Naive thymus-derived CD8-positive, alpha-beta T cell (primary cell): ENCODE measurements at places on chromosomes 1 and 21.

- no peak for DNase-seq
Measured at GRCh38 chr1:17348593-17349234, 23.3 kb upstream of the PADI6 start.

DNA sequence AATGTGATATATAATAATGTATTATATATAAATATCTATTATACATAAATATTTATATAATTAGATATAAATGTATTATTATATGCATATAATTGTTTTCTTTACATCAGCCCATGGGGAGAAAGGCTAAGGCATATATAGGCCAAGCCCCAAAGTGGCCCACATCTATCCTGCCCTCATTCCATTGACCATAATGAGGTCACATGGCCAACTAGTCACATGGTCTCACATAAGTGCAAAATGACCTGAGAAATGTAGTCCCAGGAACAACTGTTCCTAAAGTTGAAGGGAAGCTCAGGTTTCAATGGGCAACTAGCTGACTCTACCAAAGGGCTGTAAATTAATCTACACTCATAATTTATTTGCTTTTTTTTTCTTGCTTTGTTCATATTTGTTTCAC lies 14.5 kb upstream of the CCDC185 start:
- DNase-seq, result no peak

DNA sequence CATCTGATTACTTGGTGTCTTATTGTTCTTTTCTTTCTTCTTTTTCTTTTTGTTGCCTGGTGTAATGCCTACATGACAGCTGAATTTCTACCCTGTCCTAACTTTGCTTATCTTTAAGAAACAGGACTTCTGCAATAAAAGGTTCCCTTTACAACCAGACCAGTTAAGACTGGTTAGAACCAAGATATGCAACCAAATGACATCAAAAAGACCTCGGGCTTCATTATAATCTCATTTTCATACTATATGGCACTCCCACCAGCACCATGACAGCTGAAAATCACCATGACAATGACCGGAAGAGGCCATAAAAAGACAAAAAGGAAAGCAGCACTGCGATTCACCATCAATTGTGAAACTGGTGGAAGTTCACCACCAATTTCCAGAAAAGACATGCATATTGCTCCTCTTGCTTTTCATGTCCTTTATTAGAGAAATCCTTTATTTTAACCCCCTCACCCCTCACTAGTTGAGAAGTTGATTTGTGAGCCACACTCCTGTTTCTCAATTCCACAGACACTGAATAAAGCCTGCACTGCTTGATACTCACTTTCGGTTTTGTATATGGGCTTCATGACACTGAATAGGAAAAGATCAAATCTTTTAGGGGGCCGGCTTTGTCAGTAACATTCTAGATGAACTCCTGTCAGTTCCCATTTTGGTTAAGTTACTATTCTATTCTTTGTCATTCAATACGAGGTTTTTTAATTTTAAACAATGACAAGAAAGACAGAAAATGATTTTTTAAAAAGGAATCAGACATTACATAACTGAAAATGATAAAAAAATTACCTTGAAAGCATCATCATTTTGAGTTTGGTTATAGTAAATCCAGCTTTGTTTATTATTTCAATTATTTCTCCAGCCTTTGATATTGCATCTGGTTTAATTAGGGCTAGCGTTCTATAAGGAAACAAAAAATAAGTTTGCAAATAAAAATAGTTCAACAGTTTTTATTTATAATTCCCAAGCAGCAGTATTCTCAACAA lies 58.1 kb downstream of the NME7 start:
- DNase-seq, result no peak

- no peak for DNase-seq
Measured at GRCh38 chr1:36471830-36472641, 7.9 kb upstream of the MRPS15 start.

DNA sequence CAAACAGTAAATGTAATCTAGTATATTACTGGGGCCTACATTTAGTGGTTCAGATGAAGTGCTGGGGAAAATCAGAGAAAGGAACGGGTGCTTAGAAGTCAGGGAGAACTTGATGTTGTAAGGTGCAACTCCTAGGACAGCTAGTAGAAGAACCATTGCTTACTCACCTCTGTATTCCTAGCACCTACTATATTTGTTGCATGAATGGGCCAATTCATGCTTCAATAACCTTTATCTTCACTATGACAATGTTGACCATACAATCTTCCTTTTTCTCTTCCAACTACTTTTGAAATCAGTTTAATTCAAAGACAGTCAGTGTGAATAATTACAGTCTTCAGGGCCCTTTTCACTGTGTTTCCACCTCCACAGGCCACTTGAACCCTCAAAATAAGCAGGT lies 125.0 kb upstream of the DMRTA2 start:
- DNase-seq, result no peak

GRCh38 chr1:198167436-198167934 lies 10.7 kb downstream of the NEK7 start:
- no peak for DNase-seq

DNA sequence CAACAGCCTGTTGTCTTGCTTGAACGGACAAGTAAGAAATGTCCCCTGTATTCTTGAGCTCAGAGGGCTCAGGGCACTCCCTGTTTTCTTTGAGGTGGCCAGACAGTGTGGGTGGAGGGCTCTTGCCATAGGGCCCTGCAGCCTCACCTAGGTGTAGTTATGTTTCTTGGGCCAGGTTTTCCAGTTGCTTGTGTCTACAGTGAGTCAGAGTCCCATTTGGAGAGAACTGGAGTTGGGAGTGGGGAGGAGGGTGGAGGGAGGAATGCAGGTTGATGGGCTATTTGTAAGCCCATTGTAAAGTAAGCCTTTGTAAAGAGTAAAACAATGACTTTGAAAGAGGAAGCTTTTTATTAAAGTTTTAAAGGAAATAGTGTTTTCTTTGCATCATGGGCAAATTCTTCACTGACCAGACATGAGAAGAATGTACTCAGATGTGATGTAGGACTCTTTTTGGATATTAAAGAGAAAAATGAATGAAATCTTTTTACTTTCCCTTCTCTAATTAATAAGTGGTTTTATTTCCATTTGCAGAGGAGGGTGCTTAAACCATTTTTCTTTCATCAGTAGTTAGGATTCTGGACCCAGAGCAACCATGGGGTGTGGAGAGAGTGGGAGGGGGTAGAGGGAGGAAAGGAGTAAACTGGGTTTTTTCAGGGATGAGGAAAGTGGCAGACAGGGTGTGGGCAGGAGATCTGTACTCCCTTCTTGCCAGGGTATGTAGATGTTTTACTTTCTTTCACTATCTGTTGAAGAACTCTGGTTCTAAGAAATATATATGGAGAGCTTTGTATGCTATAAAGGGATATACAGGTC lies 45.1 kb upstream of the MACF1 start:
- no peak for DNase-seq

- no peak for DNase-seq
Measured at GRCh38 chr1:187891993-187892682, 1063.4 kb downstream of the PLA2G4A start.

- DNase-seq, result no peak
Measured at GRCh38 chr1:225755671-225756319, 21.8 kb upstream of the SRP9 start.

DNA sequence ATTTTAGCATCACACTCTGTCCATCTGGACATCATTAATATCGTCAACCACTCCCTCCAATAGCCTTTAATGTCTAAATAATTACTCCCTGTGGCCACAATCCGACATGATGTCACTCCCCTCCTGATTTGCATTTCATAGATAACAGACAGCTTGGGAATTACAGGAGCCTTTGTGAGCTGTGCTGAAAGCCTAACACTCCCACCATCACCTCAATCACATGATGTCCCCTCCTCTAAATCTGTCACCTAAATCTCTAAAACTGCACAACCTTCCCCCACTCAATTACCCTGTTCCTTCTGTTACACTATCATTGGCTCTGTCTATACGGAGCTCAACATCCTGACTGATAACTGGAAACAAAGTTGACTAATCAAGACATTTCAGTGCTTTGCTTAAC lies 14.3 kb downstream of the NHLH2 start:
- no peak for DNase-seq

DNA sequence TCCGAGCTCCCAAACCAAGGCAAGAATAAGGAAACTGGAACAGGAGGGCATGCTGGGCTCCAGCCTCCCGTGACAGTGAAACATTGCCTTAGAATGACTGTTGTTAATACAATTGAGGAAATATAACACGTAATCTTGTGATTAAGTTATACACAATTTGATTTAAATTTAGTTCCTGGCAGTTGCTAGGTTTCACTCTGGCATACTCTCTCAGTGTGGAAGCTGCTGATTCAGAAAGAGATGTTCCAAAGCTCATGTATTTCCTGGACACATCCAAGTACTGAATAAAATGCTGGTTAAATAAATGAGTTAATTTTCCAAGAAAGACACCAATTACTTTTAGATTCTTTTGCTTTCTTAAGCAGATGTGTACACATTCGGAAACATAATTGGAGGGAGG lies 176.1 kb downstream of the GRIK1 start:
- DNase-seq, result no peak

DNA sequence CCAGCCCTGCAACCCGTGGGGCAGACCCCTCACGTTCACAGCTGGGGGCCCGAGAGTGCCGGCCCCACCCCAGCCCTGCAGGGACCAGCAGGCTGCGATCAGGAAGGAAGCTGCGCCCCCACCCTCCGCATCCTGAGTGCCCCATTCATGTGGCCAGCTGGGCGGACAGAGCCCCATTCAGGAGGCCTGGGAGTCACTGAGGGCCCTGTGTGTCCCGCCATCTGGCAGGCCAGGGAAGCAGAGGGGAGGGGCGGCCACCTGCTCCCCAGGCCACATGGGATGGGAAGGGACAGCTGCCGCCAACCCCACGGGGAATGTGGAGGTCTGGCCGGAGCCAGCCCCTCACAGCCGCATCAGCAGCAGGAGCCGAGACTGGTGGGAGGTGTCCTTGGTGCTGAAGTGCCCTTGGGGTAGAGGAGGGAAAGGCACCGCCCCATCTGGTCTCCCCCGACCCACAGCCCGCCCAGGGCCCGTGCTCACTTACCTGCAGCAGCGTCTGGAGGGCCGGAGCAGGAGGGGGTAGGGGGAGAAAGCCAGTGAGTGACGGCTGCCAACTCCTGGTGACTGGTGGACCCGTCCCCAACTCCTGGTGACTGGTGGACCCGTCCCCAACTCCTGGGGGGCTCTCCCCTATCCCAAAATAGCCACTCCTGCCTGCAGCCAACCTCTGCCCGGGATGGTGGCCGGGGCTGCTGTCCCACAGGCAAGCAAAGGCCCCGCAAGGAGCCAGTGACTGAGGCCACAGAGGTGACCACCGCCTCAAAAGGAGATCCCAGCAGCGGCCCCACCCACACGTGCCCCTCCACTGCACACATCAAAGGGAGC lies 8.7 kb downstream of the ACAP3 start:
- no peak for DNase-seq

DNA sequence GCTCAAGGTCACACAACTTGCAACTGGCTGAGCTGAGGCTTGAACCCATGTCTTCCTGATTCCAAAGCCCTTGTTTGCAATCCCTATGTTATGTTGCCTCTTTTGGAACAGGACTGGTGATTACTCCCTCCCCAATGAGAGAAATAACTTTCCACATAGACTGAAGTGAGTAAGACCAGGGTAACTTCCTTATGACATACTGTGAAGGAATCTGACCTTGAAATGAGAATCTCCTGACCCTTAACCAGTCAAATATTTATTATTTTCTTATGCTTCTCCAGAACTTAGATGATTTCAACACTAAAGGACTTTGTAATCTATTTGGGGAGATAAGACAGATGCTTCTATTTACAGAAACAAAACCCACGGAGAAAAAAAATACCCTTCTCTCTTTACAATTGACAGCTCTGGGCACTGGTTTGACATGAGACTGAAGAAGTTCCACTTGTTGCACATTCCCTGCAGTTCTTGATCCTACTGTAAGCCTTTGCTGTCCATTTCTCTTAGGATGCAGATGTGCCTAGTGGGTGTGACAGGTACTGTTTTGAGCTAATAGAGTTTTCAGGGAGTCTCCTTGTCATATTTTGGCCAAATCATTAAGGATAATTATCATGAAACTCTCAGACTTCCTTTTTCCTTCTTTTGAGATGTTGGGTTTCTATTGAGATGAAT lies 3.9 kb upstream of the RPTN start:
- no peak for DNase-seq

DNA sequence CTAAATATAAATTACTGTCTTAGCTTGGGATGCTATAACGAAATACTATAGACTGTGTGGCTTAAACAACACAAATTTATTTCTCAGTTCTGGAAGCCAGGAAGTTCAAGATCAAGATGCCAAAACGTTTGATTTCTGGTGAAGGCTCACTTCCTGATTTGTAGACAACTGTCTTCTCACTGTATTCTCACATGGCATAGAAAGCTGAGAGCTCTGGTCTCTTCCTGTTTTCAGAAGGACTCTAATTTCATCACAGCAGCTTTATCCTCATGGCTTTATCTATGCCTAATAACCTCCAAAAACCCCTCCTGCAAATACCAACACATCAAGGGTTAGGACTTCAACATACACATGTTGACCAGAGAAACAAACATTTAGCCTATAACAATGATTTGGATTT lies 1795.5 kb downstream of the MRPL39 start:
- DNase-seq, result no peak

DNA sequence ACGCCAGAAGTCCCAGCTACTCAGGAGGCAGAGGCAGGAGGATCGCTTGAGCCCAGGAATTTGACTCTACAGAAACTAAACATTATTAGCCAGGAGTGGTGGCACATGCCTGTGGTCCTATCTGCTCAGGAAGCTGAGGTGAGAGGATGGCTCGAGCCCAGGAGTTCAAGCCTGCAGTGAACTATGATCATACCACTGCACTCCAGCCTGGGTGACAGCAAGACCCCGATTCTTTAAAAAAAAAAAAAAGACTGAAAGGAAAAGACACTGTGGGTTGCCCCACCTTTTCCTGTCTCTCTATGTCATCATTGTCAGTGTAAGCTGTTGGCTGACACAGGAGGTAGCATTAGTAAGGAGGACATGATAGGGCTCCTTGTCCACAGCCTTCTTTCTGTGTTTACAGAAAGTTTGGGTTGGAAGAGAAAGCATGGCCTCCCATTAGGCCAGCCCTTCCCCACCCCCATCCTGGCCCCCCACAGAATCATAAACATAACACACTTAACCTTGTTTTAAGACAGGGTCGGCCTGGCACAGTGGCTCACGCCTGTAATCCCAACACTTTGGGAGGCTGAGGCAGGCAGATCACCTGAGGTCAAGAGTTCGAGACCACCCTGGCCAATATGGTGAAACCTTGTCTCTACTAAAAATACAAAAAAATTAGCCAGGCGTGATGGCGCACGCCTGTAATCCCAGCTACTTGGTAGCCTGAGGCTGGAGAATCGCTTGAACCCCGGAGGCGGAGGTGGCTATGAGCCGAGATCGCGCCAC lies 20.6 kb upstream of the RCAN3 start:
- peak; percentile 61 for DNase-seq

DNA sequence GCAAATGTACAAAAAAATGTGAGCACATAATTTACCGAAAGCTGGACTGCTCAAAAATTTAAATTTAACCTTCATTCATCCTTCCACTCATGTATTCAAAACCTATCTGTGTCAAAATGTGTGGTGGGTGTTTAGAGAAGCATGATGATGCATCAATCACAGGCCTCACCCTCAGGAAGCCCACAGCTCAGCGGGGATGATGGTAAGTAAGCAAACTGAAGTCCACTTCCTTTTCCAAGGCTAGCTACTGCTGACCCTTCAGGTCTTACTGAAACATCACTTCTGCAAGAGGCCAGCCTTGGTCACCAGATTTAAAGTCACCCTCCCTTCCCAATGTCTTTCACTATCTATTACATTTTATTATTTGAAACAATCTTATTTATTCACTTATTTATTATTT lies 254.5 kb downstream of the DNM3 start:
- DNase-seq, result no peak
